Globus pallidus (tissue), 1 donor: ENCODE measurements at places on chromosomes 5 and 9.
A peak's percentile ranks its signal among the peaks of the same experiment; 100 is the strongest.

DNA sequence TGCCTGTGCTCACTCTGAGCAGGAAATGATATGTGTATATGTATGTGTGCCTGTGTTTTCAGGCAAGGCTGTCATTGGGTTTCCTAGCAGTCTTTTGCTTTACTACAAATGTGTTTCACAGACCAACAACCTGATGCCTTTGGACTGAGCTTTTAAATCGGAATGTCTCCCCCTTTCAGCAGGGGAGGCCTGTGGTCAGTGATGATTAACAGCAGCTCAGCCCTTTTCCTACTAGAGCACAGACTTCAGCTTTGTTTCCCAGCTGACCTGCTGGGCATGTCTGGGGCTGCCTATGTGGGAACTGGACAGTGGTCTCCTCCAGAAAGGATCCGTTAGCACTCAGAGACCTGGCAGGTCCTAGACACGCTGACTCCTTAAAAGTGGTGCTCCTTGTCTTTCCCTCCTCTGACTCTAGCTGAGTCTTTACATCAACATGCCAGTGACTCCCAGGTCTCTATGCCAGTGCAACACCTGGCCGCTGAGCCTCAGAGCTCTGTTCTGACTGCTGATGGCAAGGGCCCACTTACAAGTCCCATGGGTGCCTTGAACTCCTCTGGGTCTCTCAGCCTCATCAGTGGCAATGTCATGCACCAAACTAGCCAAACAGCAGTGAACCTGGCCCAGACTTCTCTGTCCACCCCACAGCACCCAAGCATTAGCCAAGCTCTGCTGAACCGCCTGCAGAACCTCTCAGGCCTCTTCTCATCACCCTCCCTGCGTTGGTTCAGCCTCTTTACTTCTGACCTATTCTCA is 7.7 kb downstream of the MACROH2A1 start:
- DNase-seq = no peak

- DNase-seq = no peak
Measured at GRCh38 chr5:114561415-114561814, 199.5 kb downstream of the KCNN2 start.

GRCh38 chr9:137317718-137318511 is 15.8 kb upstream of the NRARP start:
- DNase-seq = no peak

DNA sequence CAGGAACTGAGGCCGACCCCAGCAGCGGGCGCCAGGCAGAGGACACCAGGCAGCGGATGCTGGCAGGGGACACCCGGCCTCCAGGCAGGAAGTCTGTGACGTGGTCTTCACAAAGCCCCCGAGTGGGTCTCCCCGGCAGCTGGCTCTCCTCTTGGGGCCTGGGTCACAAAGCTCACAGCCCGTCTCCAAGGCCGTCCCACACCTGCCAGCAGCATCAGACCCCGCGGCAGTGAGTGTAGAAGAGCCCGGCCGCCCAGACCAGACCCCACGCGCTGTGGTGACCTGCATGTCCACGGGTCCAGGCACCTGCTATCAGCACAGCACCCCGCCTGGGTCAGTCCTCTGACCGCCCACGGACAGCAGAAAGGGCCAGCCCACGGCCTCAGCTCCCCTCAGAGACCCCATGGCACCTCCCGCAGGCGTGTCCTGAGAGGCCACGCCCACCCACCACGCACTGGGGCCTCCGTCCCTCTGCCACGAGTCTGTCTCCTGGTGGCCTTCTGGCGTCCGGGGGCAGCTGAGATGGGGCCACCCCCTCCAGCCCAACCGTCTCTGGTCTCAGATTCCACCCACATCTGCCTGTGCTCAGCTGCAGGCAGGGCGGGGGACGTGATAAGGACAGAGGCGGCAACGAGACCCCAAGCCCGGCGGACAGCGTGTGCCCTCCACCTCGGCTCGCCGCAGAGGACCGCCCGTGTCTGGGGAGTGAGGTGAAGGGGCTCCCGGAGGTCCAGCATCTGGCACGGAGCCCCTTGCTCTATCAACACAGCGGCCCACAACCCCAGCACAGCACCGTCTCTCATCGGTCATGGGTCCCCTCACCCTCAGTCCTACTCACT is 34.2 kb downstream of the EXD3 start:
- no peak for DNase-seq

GRCh38 chr5:167699432-167699831 is 592.0 kb upstream of the WWC1 start:
- DNase-seq = no peak

GRCh38 chr5:89703817-89704216 is 705.7 kb downstream of the CETN3 start:
- DNase-seq = no peak

- DNase-seq = no peak
Measured at GRCh38 chr5:75681125-75681830, 36.0 kb downstream of the POC5 start.

- no peak for DNase-seq
Measured at GRCh38 chr5:164065266-164065665, 559.8 kb downstream of the MAT2B start.

- no peak for DNase-seq
Measured at GRCh38 chr5:117590944-117591343, 1016.3 kb upstream of the SEMA6A start.

DNA sequence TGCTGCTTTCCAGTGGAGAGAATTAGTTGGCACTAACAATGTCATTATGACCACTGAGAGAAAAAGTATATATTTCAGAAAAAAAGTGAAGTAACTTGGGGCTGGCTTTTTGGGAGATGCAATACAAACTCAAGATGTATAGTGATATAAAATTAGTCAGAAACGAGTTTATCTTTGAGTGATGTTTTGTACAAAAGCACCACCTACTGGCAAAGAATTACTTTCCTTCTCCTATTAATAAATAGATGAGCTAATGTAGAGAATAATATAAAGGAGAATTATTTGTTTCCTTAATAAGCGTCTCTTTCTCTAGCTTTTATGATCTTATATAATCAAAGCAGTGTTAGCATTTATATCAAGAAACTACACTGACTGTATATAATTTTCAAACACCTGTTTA is 158.8 kb downstream of the MEF2C start:
- DNase-seq = peak; percentile 64

DNA sequence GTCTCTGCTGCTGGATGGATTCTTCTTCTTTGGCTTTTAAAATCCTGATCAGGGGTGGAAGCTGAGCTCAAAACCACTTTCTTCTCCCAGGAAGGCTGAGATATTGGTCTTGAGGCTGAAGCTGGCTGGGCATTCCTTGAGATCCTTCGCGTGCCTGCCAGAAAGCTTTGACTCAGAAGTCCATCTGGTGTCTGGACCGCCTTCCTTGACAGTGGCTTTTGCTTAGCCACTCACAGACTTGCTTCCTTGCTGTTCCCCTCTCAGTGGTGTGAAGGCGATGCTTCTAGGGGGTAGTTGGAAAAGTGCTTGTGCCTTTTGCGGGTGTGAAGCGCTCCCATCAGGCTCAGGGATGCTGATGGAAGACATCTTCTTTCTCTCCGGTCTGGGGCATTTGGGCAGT is 45.9 kb downstream of the RGS3 start:
- no peak for DNase-seq

- DNase-seq = peak; percentile 71
Measured at GRCh38 chr9:27572566-27572917, 739 bp downstream of the C9orf72 start.

GRCh38 chr5:155836089-155836803 is 490.7 kb upstream of the SGCD start:
- no peak for DNase-seq

DNA sequence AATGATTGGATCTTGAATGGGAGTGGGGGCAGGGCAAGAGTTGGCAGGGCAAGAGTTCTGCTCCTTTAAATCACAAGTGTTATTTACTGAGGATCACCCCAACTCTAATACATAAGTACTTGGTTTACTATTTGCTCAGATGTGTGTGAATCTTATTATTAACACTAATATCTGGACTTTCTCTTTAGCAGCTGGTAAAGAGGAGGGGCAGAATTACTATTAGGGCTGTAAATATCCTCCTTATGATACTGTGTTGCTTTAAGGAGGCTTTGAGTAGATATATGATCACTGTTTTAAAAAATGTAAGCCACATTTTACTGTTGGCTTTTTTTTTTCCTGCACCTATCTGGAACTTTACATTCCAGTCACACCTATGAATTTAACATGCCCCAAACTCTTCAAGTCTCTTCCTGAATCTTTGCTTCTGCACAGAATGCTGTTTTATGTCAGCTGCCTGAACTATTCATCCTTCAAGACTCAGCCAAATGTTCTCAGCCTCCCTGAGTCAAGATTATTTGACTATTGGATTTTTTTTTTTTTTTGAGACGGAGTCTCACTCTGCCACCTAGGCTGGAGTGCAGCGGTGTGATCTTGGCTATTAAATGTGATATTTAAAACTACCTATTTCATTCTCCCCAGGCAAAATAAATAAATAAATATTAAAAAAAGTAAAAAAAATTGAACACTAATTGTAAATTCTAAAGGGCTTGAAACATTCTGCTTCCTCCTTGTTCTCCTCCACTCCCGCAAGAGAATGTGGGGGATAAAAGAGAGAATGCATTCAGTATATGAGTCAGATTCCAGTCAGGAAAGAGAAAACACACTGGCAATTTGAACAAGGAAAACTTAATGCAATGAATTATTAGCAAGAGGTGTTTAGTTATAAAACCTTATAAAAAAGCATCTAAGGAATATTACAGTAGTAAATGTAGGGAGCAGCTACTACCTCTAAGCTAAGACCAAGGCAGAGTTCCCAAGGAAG is 99.3 kb downstream of the FOCAD start:
- DNase-seq = no peak

- DNase-seq = peak; percentile 59
Measured at GRCh38 chr5:132495667-132496190, 5.2 kb upstream of the IRF1 start.

- DNase-seq = no peak
Measured at GRCh38 chr5:136099870-136100269, 32.8 kb upstream of the SMAD5 start.

- no peak for DNase-seq
Measured at GRCh38 chr5:136058039-136058971, 29.5 kb downstream of the TGFBI start.

GRCh38 chr9:77848897-77849296 is 182.7 kb downstream of the GNAQ start:
- peak; percentile 68 for DNase-seq

GRCh38 chr5:173954671-173955521 is 34.1 kb upstream of the C5orf47 start:
- no peak for DNase-seq

DNA sequence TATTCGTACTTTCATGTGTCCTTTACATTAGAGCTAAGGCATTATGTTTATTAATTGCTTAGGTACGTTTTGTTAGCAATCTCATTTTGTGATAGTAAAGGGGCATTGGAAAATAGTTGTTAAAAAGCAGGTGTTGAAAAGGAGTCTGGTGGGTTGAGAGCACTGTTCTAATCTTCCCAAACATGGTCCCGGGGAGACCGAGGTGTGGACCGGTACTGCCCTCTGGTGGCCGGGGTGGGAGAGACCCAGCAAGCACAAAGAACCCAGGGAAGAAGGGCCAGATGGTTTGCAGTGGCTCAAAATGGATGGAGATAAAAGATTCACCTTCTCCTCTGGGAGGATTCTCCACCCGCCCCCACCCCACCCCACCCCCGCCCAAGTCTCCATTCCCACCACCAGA is 26.1 kb downstream of the IDNK start:
- DNase-seq = peak; percentile 31

- DNase-seq = no peak
Measured at GRCh38 chr9:92954886-92955285, 7.6 kb downstream of the FGD3 start.
